Smooth muscle cell of the brain vasculature (primary cell): ENCODE measurements at places on chromosomes 3 and 15.

GRCh38 chr3:23590424-23591273 is 215.1 kb upstream of the UBE2E1 start:
- DNase-seq = no peak

DNA sequence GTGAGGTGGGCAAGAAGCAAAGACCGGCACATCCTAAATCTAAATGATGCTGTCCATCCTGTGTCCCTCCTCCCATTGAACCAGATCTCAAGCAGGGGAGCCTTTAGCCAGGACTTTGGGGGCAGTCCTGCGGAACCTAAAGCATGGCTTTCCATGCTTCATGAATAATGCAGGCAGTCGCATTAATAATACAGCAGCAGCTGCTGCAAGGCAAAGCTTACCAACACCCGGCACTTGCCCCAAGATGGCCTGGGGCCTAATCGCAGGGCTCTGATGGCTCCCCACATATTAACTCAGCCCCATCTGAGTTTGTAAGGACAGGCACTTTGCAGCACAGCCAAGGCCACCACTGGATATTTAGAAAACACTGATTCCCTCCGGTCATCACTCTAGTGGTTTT is 114.4 kb downstream of the NTRK3 start:
- no peak for DNase-seq

GRCh38 chr15:39788800-39789565 is 6.3 kb upstream of the FSIP1 start:
- DNase-seq = no peak

DNA sequence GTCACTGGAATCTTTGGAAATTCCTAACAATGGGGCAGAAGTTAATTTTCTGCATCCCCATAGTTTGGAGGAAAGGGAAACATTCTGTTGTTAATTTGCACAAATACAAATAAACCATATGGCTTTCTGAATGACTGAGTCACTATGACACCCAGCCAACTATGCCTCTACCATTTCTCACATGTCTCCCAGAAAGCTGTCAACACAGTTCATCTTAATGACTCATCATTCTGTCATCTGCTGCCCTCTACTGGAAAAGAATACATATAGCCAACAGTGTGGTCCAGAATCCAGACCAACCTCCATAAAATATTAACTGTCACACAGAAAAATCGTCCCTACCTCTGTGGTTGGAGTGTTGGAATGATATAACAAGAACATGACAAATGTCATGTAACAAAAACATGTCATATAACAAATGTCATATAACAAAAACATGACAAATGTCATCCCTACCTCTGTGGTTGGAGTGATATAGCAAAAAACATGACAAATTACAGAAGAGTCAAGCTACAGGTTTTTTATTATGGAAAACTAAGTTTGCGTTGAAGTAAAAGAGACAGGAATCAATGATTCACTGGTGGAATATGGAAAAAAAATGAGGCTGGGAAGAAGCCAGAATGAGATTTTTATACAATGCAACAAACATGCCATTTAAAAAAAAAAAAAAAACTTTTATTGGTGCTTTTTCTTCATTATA is 47.7 kb upstream of the GYG1 start:
- peak; percentile 36 for DNase-seq

DNA sequence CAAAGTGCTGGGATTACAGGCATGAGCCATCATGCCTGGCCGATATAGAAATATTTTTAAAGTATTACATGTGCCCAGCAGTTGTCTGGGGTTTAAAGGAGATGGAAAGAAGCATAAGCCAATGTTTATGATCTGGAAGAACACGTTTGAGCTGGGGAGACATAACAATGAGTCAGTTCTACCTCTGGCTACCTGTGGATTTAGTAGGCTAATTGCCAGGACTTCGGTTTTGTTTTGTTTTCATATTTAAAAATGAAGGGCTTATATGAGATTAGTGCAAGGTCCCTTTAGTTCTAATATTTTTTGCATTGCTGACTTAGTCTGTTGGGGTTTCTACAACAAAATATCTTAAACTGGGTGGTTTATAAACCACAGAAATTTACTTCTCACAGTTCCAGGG is 22.9 kb upstream of the TNFSF10 start:
- DNase-seq = no peak

DNA sequence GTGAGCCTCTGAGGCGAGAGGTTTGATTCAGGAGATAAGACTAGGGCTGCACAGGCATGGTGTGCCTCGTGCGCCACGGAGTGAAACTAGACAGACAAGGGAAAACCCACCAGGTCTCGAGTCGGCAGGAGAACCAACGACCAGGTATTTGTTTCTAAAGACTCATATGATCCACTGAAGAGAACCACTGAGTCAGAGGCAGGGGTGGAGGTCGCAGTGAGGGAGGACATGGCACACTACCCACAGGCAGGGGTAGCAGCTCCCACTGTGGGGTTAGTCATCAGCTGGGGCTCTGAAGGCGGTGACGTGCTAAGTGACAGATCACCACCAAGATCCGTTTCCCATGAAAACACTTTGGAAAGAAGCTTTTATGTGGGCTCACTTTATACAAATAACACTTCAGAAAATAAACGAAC is 45.7 kb downstream of the CHSY1 start:
- no peak for DNase-seq

- DNase-seq = no peak
Measured at GRCh38 chr3:72174040-72174439, 389.1 kb upstream of the PROK2 start.

DNA sequence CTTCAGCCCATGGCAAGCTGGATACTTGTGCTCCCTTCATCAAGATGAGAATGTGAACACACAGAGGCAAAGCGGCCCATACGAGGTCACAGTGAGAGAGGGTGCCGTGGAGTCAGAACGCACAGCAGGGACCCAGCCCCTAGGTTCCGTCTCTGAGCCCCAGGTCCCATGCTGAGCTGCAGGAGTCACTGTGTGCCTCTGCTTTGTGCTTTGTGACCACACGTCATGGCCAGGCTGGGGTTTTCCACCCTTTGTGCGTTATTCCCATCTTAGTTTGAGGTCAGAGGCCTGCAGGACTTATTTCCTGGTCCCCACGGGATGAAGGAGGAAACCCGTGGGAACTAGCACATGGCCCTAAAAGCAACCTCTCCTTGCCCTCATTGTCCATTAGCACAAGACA is 140.3 kb downstream of the TJP1 start:
- DNase-seq = no peak

GRCh38 chr3:38059148-38059547 is 20.1 kb downstream of the DLEC1 start:
- no peak for DNase-seq

DNA sequence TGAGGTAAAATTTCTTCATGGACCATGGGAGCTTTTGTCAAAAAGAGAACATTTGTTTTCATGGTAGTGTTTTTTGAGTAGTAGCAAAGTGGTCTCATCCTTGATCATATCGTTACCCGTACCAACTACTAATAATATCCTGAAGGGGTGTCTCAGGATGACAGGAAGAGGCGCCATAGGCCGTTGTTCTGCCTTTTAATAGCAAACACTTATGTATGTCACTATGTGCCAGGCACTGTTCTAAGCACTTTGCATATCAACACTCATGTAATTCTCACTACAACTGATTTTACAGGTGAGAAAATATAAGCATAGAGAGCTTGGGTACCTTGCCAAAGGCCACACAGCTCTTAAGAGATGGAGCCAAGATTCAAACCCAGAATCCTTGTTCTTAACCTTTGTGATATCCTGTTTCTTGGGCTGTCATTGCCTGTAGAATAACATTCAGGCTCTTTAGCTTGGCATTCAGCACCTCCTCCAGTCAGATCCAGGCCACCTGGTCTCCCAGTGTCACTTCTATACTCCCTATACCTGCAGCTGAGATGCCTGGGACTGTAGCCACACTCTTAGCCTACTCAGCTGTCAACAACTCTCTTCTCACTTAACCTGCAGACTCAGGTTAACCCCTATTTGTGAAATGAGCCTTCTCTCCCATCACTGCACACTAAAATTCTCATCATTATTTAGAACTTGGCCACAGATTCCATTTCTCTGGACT is 113.7 kb downstream of the USP13 start:
- DNase-seq = no peak

DNA sequence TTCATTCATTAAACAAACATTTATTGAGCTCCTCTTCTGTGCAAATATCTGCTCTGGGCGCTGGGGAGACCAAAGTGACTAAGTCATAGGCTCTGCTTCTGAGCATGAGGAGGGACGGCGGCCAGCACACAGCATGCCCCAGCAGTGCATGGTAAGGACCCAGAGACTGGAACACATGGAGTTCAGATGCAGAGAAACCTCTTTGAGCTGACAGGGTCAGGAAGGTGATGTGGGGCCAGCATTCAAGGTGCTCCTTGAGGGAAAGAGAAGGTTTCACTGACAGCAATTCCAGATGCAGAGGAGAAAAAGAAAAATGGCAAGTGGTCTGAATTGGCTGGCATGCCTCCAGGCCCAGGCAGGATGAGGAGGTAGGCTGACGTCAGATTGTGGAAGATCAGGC is 234.5 kb downstream of the UACA start:
- no peak for DNase-seq

GRCh38 chr3:196156160-196156559 is 55.0 kb downstream of the ZDHHC19 start:
- DNase-seq = no peak

- DNase-seq = no peak
Measured at GRCh38 chr3:169780742-169781141, 7.5 kb downstream of the MYNN start.

- DNase-seq = no peak
Measured at GRCh38 chr3:112092496-112093179, 6.4 kb downstream of the C3orf52 start.
